ENCODE measurements at places on chromosomes 1 and 21. TPM values are rescaled to one million over a fixed set of nuclear protein-coding genes. Genes with fewer than 3 reads are reported as not detected.

The KLHDC7A gene
- total RNA-seq: not detected

The RYR2 gene
- 0.07 TPM for total RNA-seq

The NOS1AP gene
- 0.76 TPM for total RNA-seq

The KCNQ4 gene
- 0.05 TPM for total RNA-seq

DNA sequence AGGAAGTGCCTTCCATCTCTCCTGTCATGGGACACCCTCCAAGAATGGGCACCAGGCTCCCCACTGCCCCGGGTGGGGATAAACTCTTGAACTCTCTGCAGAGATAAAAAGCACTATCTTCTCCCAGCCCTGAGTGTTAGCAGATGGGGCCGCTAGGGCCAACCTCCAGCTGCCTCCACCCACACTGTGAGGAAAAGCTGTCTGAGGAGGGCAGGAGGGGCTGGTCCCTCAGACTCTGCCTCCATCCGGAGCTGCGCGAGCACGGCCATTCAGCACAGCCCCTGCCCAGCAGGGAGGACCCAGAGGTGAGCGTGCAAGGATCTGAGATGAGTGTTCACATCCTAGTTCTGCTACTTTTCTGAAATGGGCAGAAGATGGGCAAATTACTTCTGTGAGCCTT, 51.8 kb upstream of the TRABD2B start:
- DNase-seq: no peak

- peak; percentile 56 for DNase-seq
Observed at GRCh38 chr1:27726173-27727044, 648 bp downstream of the FAM76A start.

DNA sequence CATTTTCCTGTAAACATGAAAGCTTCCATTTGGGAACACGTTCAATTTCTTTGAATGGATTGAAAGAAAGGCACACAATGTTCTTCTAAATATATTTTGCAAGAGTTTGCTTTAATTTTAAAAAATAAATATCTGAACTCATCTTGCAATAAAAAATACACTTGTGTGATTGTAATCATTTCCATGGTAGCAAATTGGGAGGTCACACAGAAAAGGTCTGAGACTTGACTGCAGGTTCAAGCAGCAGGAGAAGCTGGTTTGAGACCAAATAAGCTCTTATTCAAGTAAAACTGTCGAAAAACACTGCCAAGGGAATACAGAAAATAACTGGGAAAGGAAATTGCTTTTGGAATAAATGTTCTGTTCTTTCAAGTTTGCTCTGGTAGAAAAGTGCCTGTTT, 498.9 kb downstream of the ADGRL2 start:
- no peak for DNase-seq

Data from M059J (cell line).